ENCODE measurements at places on chromosomes 4 and X.

GRCh38 chr4:336099-336892 lies 1.3 kb upstream of the ZNF141 start:
- DNase-seq = no peak

- DNase-seq = no peak
Observed at GRCh38 chr4:145420595-145421214, 60.9 kb upstream of the SMAD1 start.

GRCh38 chrX:39427492-39427891 lies 626.2 kb downstream of the MID1IP1 start:
- no peak for DNase-seq

GRCh38 chrX:21955403-21956189 lies 15.1 kb downstream of the SMS start:
- no peak for DNase-seq

- no peak for DNase-seq
Observed at GRCh38 chr4:159434114-159434870, 331.4 kb downstream of the RAPGEF2 start.

DNA sequence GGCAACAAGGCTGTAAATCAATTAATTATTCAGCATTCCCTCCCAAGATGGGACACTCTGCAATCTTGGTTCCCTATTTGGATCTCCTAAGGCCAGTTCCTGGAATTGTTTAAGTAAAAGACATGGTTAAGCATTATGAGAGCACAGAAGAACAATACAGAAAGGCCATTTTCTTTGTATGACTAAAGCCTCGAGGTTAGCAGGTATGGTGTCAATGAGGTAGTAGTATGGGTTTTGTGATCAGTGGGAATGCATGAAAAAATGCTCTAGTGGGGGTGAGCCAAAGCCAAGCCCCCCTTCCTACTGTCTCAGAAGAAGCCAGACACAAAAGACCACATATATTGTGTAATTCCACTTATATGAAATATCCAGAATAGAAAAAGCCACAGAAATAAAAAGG lies 61.7 kb upstream of the S100G start:
- DNase-seq = no peak

DNA sequence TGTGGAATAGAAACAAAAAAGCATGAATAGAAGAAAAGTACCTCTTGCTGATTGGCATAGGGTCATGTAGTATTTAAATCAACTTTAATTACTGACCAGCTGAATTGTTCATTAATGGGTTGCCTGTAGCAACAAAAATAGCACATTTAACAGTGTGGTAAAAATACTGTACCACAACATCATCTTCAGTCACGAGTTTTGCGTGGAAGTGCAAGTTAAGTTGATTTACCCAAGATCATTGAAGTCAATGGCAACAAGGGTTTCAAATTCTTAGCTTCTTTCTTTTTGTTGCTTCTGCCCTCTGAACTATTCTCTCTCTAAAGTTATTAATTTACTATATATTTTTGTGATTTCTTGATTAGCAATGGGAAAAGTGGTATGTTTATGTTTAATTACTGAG lies 526.6 kb downstream of the C4orf33 start:
- no peak for DNase-seq

- no peak for DNase-seq
Observed at GRCh38 chr4:176339936-176340761, 20.4 kb downstream of the SPCS3 start.

DNA sequence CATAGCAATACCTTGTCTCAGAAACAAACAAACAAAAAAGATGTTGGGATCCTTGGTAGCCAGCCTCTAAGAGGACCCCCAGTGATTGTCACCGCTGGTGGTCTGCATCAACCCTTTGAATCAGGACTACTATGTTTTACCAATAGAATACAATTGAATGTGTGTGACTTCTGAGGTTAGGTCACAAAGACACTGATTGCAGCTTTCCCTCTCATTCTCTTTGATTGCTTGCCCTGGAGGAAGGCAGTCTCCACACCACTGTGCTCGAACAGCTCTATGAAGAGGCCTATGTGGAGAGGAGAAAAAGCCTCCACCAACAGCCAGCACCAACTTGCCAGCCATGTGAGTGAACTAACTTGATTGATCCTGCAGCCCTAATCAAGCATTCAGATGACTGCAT lies 2.8 kb upstream of the SMIM14 start:
- no peak for DNase-seq

GRCh38 chrX:10756441-10756840 lies 136.1 kb upstream of the MID1 start:
- DNase-seq = no peak
